DMS79 (cell line): ENCODE measurements at places on chromosomes 12 and 14.

- DNase-seq: no peak
Observed at GRCh38 chr14:31000629-31001338, 24.7 kb upstream of the AP4S1 start.

GRCh38 chr14:69676723-69677122 is 65.3 kb downstream of the SUSD6 start:
- DNase-seq: no peak

DNA sequence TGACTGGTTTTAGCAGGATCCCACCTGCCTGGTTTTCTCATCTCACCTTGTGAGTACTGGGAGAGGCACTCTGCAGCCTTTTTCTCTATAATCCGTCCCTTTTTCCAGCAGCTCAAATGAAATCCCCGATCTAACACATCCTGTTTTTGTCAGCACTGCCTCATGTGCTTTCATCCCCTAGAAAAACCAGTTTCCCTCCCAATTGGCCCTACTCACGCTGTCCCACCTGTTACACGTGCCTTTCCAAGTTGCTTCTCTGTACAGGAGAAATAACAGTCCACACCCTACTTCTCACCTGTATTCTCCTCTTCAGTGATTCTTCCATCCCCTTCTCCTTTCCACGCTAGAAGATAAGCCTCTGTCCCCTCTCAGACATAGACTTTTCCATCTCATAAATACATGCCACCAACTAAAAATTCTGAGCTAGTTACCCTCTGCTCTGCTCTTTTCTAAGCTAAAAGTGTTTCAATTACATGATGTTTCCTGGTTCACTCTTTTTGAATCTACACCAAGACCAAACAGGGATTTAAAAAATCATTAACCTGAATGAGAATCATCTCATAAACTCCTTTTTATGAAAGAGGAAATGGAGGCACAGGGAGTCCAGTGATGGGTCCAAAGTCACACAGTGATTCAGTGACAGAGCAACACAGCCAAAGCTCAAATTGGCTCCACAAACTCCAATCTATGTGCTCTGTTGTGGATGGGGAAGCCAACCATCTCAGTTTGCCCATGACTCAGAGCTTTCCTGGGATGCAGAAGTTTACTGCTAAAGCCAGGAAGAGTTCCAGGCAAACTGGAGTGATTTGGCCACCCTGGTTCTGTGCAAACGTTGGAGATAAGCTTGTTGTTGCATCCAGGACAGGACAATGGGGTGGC is 240.0 kb upstream of the TMEM132C start:
- no peak for DNase-seq

- no peak for DNase-seq
Observed at GRCh38 chr12:24948757-24949722, at the start of gene BCAT1. TSS of gene BCAT1 (minus strand) at chr12:24949101. CDS start at chr12:24948932, 169 bp downstream.
